Femur (tissue), 1 donor: ENCODE measurements at places on chromosomes 2 and 18.

GRCh38 chr18:23730857-23731256, 41.6 kb downstream of the LAMA3 start:
- DNase-seq = no peak

GRCh38 chr2:21165350-21165749, 41.6 kb downstream of the TDRD15 start:
- DNase-seq = no peak

DNA sequence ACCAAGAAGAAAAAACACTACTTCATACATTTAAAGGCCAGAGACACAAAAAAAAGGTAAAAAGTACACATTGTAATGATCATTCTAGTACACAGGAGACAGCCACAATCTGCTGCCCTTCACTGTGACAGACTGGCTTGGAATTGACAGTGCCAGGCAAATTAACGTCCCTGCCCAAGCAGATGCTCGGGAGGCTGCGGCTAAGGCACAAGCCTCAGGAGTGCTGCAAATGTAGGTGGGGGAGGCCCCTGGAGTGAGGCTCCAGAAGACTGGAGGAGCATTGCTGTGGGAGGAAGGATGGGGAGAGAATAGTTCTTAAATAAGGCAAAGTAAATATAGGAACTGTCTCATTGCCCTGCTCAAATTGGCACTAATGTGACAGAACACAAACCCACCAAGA, 18.6 kb downstream of the ERCC3 start:
- DNase-seq = no peak

DNA sequence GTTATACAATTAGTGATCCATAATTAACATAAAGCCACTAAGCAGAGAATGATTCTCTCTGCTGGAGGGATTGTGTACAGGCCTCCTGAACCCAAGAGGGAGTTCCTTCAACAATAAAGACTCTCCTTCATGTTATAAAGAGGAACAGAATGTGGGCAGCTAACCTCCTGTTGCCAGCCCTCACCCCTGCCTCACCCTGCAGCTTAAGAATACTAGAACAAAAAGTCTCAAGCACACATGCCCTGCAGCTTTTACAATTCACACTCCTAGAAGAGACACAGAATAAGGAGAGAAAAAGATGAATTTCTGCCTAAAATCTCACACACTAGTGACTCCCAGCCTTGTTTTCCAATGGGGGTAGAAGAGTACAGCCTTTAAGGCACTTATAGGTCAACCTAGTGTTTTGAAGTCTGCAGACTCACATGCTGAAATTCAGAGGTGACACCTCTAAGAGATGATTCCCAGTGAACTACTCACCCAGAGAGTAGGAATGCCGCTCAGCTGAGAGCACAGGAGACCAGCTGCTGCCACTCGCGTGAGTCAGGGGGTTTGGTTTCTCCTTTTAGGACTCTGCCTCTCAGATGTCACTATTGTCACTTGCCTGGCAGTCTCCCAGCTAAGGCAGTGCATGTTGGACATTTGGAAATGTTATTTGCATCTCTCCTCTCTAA, 32.5 kb upstream of the IL1RL1 start:
- DNase-seq = no peak

DNA sequence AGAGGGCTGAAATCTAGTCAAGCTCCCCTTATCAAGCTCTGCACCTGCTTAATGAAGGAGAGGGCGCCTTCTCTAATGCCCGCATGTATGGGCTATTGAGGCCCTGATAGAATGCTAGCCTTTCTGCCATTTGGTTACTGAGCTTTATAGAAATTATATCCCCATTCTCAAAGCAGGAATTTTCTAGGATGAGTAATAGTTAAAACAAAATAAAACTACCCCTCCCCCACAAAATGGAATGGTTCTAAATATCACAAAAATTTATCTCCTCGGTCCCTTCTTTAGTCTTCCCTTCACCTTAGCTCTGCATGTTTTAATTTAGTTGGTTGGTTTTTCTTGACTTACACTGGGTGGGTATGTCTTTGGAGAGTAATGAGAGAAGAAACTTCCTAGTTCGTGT, 37.7 kb downstream of the CD28 start:
- no peak for DNase-seq

DNA sequence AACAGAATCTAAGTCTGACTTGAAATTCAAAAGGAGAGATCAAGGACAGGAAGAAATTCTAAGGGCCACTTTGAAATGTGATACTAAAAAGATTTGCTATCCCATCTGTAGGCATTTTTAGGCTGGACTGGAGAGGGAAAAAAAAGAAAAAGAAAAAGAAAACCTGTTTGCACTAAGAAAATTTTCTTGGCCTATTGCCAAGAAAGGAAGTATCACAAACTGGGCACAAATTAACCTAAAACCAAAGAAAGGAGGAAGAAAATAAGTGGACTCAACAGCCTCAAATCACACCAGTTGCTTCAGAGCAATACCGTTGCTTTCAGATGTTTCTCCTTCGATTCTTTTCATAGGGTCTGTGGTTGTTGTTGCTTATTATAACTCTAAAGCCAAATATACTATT, 287.9 kb upstream of the VRK2 start:
- DNase-seq = no peak

- no peak for DNase-seq
Measured at GRCh38 chr2:26255759-26256384, 11.1 kb downstream of the HADHB start.

- no peak for DNase-seq
Measured at GRCh38 chr18:45521777-45522176, 93.5 kb upstream of the SLC14A2 start.

GRCh38 chr2:217263756-217264155, 403.9 kb upstream of the TNP1 start:
- no peak for DNase-seq

GRCh38 chr18:73409242-73409641, 541.5 kb upstream of the NETO1 start:
- no peak for DNase-seq

- DNase-seq = no peak
Measured at GRCh38 chr2:173053043-173053699, 22.5 kb upstream of the MAP3K20 start.

- no peak for DNase-seq
Measured at GRCh38 chr2:81644189-81644588, 1339.6 kb upstream of the LRRTM1 start.

DNA sequence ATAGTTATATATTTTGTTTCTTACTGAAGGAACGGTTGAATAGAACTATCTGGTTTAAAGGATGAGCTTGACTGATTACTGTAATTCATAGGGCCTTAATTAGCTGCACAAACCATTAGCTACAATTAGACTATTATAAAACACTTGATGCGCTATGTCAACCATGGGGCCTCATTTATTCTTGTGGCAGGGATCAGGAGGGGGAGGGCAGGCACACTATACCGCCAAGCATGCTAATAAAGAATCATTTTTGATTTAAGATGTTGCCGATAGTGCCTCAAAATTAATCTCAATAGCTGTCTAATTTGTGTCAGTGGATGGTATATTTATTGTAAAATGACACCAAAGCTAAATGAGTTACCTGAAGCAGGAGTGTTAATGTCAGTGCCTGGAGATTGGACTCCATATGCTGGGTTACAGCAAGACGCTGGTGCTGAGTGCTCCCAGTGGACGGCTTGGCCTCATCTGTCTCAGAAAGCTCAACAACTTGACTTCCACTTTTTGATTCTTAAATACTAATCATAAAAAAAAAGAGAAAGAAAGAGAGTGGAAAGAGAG, 1007.0 kb upstream of the CELF4 start:
- no peak for DNase-seq

GRCh38 chr2:104321796-104322349, 532.0 kb upstream of the POU3F3 start:
- DNase-seq = no peak

- DNase-seq = no peak
Measured at GRCh38 chr18:77181950-77182707, 49.5 kb upstream of the MBP start.

DNA sequence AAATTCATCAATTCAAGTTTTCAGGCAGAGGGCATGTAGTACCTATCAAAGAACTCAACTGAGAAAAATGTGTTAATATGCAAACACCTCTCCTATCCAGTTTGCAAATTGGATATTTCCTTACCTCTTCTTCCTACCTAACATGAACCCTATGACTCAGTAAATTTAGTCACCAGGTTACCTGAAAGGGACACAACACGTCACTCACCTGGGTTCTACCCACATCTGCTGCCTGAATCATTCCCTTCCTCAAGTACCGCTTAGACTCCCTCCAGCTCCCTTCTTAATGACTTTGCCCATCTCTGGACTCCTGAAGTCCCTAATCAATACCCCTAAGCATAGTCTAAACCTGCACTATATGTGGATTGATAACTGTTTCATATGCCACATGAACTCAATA, 10.4 kb downstream of the ANKRD44 start:
- no peak for DNase-seq

DNA sequence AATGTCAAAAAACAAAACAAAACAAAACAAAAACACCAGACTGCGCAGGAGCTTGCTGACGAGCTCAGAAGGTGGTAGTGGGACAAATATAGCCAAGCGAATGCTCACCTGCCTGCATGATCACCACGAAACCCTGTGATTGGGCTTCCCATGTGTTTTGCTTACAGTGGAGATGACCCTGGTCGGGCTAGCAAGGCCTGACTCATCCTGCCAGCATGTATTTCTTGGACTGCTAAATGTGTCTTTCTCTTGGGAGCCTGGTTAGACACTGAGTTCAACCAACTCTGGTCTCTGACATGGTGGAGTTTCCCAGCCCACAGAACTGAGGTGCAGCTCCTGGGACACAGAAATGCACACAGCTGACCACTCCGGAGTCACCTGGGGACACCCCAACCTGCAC, 30.7 kb upstream of the DUSP2 start:
- DNase-seq = no peak

- no peak for DNase-seq
Measured at GRCh38 chr2:120559401-120559800, 176.3 kb upstream of the GLI2 start.

GRCh38 chr2:179447839-179448447, 183.3 kb upstream of the SESTD1 start:
- no peak for DNase-seq

GRCh38 chr18:79528316-79528695, 132.6 kb downstream of the NFATC1 start:
- peak; percentile 15 for DNase-seq

- no peak for DNase-seq
Measured at GRCh38 chr2:182784777-182785176, 68.7 kb downstream of the DNAJC10 start.

- DNase-seq = no peak
Measured at GRCh38 chr2:109285244-109285651, 156.2 kb downstream of the SH3RF3 start.

GRCh38 chr2:237344942-237345341, 69.0 kb downstream of the COL6A3 start:
- DNase-seq = no peak

GRCh38 chr18:44732238-44732563, 51.5 kb downstream of the SETBP1 start:
- DNase-seq = no peak

DNA sequence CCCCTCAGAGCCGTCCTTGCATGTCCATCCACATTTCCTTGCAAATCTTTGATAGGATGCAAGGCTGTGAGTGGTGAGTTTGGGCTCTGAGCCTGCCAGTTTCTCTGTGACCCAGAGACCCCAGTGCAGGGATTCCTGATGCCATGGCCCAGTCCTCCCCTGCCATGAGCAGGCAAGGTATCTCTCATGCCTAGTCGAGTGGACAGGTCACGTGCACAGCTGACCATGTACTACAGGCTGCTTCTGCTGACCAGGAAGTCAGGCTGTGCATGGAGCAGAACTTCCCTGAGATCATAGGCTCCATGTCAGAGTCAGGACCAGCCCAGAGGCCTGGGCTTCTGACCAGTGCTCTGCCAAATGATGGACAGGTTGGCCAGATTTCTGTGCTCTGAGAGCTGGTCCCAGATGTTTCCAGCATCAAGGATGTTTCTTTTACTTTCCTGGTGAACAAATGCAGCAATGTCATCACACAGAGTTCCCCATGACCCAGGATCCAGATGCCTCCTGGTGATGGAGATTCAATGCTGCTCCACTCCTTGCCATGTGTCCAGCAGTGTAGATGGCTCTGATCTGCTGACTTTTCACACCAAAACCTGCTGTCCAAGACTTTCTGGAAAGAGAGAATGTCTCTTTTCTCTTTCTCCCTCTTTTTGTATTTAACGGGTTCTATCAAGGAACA, 321.6 kb upstream of the HS6ST1 start:
- no peak for DNase-seq

- DNase-seq = no peak
Measured at GRCh38 chr2:120803764-120804335, 68.2 kb downstream of the GLI2 start.

DNA sequence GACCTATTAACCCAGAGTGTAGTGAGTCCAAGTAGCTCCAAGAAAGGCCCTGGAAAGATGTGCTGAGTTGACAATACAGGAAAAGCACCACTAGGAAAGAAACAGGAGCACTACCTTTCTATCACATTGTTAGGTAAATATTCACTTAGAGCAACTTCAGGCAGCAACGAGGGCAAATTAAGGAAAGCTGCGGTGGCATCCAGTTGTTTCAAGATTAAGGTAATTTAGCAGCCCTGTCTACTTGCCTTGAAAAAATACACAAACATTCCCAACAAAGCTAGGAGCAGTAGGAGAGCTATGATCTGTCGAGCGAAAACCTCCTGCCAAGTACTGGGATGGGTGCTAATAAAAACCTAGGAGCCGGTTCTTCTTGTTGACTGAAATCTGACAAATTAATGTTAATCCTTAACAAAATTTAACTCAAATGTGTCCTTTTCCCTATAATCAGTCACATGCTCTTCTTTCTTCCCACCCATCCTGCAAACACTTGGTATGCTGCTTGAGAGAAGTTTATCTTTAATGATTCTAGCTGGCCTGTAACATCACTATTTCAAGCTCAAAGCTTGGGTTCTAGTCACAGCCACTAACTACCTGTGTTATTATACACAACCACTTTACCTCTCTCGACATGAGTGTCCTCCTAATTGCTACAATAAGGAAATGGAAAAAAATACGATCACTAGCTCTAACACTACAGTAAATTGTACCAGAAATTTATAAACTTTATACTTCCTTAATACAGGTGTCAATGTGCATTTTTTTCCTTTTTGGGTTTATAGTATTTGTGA, 2.0 kb downstream of the ACAA2 start:
- no peak for DNase-seq

GRCh38 chr2:16506366-16506765, 159.3 kb downstream of the CYRIA start:
- DNase-seq = no peak

- DNase-seq = no peak
Measured at GRCh38 chr2:50991602-50992001, 40.3 kb downstream of the NRXN1 start.
